H54 (cell line): ENCODE measurements at places on chromosomes 3 and 15.

DNA sequence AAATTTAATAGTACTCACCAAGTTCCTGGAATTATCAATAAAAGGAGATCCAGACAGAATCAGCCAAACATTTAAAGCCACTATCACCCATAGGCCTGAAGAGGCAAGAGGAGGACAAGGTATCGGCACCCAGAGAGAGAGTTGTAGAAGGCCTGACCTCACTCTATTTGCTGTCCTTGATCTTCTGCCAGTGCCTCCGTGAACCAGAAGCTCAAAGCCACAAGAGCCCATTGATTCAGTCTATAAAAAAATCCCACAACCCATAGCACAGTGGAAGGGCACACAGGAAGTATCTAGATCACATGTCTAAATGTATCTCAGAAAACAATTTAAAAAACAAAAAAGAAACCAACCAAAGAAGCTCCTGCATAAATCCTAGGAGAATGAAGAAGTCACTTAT, 68.6 kb upstream of the FAM174B start:
- DNase-seq: no peak

DNA sequence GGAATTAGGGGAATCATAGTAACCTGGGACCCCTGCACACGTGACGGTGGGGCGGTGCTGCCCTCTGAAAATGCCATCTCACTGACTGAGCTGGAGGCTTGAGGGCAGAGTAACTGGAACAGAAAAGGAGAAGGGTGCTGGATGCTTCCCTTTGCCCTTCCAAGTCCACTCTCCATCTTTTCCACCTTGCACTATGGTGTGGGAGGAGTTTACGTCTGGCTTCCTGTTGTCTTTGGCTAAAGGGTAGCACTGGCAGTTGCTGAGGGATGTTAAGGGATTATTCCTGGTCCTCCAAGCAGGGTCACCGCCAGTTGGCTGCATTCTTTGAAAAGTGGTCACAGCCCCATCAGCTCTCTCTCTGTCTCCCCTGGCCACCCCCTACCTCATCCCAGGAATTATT, 129.4 kb upstream of the SNTN start:
- DNase-seq: peak; percentile 9

GRCh38 chr15:80561500-80561899, 133.6 kb upstream of the ABHD17C start:
- DNase-seq: no peak

DNA sequence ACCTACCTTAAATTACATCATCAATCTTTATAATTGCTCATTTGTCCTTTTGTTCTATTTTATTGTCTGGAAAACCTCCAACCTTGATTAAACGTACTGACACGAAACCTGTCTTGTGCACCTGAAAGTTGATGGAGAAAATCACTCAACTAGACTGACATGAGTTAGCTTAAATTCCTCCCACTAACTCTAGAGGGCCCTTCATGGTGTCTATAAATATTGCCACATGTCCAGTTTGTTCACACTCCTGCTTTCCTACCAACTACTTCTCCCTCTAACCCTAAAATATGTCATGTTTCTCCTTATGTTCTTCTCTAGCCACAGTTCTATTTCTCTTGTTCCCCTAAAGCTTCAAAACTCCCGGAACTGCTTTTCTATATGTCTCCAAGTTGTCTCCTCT, 59.8 kb upstream of the SGO1 start:
- no peak for DNase-seq

DNA sequence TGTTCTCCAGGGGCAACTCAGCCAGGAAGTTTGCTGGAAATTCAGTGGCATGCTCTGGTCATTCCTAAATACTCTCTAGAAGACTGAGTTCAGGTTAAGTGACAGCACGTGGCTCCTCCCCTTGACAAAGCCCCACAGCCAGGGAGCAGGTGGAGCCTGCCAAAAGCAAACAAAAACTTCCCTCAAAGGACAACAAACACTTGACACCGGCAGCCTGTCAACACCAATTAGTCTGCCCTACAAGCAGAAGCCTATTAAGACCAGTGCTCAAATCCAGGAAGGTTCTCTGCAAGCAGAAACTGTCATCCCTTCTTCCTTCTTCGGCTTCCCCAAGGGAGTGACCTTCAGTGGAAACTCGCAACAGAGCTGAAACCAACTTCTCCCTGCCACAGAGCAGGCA, 5.0 kb downstream of the MEX3B start:
- DNase-seq: no peak

DNA sequence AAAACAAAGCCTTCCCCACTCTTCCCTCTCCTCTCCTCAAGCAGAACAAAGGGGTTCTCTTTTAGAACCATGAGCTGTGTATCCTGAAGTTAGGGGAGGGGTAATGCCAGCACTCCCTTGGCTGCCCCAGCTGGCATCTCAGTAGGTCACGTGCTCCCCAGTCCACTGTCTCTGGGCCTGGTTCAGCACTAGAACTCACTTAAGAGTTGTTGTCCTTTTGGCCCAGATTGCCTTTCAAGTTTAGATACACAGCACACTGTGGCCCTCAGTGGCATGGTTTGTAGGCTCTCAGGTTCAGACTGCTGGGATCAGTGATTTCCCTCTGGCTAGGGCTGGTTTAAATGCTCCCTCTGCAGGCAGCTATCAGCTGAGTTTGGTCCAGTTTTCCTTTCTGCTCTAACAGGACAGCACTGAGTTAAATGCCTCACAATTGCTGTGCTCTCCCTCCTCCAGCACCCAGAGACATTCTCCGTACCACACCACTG, 188.4 kb upstream of the ST8SIA2 start:
- DNase-seq: no peak

GRCh38 chr3:67617518-67617917, 36.9 kb downstream of the SUCLG2 start:
- no peak for DNase-seq

DNA sequence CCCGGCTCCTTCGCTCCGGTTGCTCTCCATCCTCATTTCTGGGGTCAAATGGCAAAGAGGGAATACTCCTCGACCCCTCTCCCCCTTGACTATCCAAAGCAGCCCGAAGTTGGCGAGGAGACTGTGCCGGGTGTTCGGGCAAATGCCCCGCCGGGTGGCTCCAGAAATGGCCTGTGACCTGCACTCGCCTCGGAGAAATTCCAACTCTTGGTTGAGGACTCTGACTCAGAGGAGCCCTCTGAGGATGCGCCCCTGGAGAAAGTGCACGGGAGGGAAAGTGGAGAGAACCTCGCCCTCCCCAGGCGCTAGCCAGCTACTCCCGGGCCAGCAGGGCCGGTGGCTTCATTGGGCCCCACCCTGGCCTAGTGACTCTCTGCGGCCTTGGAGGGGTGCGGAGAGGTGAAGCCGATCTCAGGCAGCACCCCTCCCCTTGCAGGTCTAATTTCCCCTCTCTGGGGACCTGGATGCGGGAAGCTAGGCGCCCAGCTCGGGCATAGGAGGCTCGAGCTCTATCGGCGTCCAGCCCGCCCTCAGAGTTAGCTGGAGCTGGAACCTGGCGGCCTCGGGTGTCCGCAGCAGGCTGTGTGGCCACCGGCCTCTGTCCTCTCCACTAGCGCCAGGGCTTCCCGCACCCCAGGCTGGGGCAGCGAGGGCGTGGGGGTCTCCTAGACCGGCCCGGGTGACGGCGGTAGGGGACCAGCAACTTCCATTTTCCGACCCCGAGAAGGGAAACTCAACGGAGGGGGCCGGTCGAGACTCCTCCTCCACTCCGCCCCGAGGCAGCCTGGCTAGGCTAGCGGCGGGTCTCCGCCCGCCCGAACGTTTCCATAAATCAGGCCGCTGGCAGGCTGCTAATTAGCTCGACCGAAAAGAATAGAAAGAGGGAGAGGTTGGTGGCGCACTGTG, 29.4 kb downstream of the NR2F2 start:
- no peak for DNase-seq

- DNase-seq: no peak
Observed at GRCh38 chr15:66901336-66902100, 163.9 kb upstream of the SMAD3 start.

- no peak for DNase-seq
Observed at GRCh38 chr15:53837263-53837662, 77.8 kb upstream of the WDR72 start.

DNA sequence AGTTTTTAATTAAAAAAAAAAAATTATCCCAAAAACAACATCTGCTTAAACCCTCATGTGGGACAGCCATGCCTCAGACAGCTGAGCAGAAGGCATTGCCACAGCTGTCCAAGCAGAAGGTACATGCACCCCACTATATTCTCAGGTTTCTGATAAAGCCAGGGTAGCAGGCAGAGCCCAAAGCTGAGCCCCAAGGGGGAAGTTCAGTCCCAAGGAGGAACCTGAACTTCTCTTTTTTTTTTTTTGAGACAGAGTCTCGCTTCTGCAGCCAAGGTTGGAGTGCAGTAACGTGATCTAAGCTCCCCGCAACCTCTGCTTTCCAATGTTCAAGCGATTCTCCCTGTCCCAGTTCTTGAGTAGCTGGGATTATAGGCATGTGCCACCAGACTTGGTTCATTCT, 33.2 kb downstream of the MKRN2 start:
- no peak for DNase-seq

DNA sequence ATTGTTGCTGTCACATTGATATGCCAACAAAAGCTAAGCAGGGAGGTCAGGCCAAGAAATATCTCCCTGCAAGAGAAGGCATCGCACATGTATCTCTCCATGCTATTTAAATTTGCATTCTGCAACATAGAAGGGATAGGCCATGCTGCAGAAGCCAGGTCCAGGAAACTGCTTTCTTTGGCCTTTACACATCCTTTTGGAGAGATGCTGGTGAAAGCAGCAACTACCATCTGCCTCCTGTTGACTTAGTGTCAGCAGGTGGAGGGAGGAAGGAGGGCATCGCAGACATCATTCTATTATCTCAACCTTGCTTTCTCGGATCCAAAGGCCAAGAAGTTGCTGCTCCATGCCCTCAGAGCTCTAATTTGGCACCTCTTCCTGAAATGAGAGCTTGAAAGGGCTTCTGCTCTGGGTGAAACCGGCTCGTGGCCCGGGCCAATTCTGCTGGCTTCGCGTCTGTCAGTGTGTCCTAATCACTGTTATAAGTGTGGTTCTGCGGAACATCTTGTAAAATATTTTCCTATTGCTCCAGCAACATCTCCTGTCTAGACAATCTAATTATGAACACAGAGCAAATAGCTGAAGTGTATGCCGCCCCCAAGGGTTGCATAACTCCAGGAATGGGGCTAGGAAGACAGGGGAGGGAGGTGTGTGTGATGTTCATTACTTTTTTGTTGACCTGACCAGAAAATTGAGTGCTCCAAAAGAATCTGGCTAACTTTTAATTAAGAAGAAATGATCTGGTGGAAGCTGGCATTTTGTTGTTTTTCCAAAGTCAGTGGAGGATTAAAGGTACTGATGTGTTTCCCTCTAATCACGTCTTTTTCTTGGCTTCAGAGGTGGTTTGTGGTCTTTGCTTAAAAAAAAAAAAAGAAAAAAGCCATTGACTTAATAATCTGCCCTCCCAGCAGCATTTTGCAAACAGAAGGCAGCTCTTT, 89.1 kb downstream of the TPRG1 start:
- no peak for DNase-seq

DNA sequence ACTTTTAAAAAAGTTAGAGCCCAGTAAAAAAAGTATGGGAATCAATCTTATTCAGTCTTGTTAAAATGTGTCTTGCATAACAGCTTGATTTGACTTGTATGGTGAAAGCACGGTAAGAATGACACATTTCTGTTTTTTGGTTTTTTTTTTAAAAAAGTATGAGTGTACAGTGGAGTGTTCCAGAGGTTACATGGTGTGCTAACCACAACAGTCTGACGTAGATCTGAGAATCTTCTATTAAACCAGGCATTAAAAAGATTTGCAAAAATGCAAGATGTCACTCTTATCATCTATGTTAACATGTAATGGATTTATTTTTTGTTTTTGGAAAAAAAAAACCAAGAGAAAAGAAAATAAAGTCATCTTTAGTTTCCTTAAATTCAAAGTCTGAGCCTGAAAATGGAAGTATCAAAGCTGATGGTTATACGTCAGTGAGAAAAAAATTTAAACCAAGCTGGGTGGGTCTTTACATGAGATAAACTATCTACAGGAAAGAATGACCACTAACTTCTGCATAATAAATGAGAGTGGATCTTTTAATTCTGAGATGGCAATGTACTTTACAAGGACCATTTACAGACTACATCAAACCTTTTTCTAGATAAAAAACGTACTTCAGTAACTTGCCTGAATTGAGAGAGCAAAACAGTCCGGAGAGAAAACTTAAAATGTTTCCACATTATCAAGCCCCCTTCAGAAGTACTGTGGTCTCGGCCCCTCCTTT, 1.6 kb downstream of the GABPB1 start:
- DNase-seq: no peak

DNA sequence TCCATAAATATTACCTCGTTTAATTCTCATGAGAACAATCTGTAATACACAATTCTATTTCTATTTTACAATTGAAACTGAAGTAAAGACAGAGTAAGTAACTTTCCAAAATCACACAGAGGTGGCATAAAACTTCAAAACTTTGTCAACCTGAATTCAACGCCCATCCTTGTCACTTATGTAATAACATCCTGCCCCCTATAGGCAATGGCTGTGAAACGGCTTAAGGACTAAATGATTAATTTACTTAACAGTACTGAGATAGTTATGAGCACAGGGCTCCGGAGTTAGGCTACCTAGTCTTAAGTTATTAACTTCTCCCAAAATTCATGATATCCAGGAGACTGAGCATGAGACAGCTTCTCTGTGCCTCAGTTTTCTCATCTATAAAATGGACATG, 293.1 kb upstream of the CHRM5 start:
- DNase-seq: peak; percentile 14

DNA sequence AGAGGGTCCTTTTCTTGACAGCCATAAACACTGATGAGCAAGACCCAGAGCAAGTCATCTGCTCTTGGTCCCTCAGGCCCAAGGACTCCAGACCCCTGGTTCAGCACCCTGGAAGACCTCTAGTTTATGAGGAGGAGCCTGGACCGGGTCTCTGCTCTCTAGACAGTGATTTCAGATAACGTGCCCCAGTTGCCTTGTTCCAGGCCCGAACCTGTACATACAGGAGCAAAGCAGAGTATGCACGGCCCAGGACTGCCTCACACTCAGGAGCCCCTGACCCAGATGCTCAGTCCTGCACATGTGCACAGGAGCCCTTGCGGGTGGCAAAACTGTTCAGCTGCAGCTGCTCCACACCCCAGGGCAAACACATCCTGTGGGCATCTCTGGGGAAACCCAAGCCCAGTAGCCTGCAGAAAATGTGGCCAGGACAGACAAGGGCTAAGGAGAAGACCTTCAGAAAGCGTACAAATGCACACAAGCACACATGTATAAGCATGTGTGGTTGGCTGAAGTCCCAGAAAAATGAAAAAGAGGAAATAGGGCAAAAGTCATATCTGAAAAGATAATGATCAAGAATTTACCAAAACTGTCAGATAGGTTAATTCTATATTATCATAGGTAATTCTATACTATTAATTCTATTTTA, 59.9 kb upstream of the CORO2B start:
- DNase-seq: no peak
